ENCODE measurements at places on chromosomes 2 and 18.

DNA sequence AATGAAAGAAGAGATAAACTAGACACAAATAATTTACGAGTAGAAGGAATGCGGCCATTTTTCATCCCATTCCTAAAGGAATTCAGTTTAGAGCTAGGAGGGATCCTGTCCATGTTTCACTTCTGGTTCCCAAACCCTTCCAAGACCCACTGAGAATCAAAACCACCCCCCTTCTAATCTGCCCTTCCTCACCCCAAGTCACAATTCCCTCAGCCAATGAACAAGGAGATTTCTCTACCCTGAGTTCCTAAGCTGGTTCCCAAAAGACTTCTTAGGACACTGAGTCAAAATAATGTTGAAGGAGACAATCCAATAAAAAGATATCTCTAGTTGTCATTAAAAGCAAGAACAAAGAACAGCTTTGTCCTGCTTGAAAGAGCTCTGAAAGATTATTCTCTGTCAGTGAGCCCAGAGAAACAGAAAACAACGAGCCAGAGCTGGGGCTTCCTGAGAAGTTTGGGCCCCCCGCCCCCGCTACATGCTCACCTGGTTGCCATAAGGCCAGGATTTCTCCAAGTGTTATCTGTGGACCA is 45.7 kb downstream of the STK39 start:
- no peak for DNase-seq

GRCh38 chr2:190538201-190538600 is 3.7 kb upstream of the NEMP2 start:
- DNase-seq: no peak

- no peak for DNase-seq
These were observed 328.2 kb upstream of the LRATD1 start for GRCh38 chr2:14304326-14304725.

DNA sequence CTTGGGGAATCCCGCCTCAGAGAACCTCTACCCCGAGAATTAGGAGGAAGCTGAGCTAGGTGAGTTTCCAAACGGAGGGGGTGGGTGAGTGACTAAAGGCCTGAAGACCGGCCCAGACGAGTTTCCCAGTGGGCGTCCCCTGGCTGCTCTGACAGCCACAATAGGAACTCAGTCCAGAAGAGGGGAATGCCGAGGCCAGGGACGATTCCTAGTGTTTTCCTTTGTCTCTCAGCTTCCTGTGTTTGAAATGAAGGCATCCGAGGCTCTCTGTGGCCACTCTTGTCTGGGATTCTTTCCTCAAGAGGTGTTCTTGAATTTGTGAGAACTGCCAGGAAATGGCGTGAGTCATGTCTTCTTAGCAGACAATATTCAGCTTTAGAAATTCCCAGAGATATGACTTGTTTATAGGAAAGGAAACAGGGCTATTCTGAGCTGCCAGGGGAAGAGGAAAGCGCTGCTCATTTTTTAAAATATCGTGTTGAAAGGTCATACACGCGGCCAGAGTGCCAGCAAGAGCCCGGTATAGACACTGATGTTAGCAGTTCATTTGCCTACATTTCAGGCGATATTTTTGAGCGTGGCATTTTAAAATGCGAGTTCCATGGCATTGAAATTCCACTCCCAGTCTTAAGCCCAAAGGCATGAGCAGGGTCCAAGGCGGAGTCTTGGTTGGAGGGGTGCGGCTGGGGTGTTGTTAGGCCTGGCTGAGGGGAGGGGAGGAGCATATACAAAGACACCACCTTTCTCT is 169.1 kb upstream of the KLF7 start:
- DNase-seq: no peak

GRCh38 chr2:140604096-140604495 is 1526.7 kb downstream of the LRP1B start:
- no peak for DNase-seq

DNA sequence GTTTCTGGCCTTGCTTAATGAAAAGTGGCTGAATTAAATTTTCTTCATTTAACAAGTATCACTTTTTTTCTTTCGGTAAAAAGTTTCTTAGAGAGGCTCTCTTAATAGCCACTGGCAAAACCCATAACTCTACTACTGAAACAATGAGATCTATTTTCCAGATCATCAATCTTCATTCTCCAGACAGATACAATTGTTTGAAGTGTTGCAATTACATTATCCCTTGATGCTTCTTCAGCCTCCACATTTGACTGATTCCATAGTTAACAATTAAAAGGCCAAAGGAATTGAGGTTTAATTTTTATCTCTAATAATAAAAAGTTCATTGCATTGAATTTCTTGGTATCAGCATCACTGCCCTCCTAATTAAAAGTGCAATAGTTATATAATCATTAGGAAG is 176.3 kb downstream of the ZNF385B start:
- no peak for DNase-seq

GRCh38 chr2:106160786-106161261 is 33.3 kb downstream of the UXS1 start:
- DNase-seq: peak; percentile 22

GRCh38 chr2:64567473-64567872 is 43.3 kb downstream of the AFTPH start:
- no peak for DNase-seq

DNA sequence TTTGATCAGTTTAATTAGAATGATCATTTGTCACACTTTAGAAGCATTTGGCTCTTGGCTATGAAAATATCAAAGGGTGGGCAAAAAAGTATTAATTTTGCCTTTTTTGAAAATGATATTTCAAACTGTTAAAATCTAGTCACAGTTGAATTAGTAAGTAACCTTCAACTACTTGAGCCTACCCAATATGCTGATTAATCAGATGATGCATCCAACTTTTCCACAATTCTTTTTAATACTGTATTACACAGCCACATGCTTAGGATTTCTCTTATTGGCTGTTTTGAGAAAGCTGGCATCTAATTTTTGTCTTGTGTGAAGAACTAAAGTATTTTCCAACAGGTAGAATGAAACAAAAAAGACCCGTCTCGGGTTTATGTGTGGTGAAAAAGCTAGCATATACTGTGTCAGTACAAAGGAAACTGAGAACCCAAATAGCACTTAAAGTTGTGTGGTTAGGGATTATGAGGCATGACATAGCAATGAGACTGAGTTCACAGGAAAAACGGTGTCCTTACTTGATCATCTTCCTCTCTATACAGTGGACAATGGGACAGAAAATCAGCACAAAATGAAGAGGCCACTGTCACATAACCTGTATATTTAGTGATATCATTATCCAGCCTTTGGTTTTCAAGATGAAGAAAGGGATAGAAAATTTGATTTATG is 11.7 kb downstream of the OSBPL6 start:
- DNase-seq: no peak

DNA sequence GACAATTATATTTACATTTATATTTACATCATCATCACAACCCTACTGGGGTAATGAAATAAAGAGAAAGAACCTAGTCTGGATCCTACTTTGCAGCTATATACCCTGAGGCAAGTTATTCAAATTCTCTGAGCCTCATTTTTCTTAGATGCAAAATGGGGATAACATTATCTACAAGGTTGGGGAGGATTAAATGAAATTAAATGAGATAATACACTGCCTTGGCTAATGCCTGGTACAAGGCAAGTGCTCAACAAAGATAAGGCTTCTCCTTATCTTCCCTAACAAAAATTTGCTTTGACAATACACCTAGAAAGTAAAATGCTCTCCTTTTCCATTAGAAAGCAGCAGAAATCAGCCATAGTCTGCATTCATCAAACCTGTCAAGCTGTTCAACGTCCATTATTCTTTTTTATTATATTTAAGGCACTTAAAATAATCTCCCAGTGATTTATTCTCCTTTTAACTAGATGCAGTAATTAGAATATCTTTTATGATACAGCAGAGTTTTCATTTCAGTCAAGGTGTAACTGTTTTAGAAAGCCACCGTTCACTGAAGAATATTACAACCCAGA is 44.8 kb downstream of the TCF4 start:
- DNase-seq: no peak

- no peak for DNase-seq
These were observed 116.4 kb downstream of the LYPD6 start for GRCh38 chr2:149446748-149447147.

DNA sequence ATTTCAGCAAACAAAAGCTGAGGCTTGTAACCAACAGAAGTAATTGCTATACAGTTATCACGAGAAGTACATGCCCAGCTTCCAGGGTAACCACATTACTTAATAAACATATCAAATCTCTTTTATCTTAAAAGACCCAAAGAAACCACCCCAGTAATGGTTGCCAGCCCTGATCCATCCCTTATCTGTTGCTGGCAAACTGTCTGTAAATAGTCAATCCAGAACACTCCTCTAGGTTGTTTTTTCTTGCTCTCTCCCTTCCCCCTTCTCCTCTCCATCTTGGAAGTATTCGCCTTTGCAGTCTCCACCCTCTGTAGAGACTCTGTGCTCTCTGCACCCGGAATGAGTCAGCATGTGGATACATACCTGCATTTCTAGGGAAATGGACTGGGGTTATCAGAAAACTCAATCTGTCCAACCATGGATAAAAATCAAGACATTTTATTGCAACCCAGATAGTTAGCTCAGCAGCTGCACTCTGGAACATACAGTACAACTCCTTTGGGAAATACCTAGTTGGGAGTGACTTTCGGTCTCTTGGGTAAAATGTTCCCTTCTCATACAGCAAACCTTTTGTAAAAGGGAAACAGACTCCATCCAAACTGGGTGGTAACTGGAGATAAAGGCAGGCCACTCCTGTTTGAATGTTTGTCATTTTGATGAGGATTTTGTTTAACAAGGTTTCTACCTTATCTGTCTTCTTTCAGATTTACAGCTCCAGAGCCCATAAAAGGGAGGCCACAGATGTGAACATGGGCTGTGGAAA is 123.5 kb upstream of the FOSL2 start:
- DNase-seq: no peak

DNA sequence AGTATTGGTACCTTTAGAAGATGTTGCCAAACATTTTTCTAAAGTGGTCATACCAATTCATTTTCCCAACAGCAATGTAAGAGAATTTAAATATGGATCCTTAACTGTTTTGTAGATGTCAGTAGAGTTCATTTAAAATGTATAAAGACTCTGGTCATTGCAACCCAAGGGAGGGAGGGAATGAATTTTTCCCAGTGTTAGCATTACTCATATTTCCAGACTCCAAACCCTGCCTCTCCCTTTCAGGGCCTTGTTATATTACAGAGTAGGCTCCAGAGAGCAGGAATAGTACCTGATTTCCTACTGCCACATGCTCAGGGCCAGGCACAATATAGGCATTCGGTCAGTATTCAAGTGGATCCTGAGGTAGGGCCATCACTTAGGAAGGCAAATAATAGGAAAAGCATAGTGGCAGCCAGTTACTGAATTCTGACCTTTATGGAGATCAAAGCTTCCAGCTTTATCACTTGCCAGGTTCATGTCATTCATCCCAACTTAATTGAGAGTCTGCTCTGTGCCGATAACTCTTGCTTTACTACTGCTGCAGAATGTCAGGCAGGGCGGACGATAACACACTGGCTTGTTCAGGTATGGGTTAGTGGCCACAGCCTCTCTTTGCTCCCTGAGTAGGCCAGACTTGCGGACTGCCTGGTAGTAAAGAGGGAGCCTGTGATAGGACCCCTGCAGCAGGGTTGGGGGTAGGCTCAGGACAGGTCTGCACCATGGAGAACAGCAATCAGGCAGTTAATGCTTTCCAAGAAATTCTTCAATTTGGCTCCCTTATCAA is 75.3 kb downstream of the OSBPL6 start:
- no peak for DNase-seq

GRCh38 chr18:34929336-34929780 is 111.9 kb upstream of the MAPRE2 start:
- no peak for DNase-seq

GRCh38 chr18:58640891-58641610 is 12.2 kb upstream of the ALPK2 start:
- DNase-seq: no peak

GRCh38 chr2:95020275-95021022 is 5.1 kb upstream of the MAL start:
- DNase-seq: no peak

DNA sequence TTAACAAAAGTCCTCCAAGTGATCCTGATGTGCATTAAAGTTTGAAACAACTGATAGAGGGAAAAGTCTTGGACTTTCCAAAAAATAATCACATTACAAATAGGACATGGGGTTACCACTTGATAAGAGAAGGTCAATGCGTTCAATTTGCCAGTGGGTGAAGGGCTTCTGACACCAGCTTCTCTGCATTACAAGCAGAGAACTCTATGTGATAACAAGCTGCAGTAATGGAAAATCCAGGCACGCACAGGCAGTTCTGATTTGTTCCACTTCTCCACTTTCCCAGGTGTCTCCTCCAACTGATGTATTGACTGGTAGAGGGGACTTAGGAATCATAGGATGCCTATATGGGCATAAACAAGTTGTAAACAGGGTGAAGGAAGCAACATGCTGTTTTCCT is 234.0 kb upstream of the MGAT5 start:
- DNase-seq: no peak

DNA sequence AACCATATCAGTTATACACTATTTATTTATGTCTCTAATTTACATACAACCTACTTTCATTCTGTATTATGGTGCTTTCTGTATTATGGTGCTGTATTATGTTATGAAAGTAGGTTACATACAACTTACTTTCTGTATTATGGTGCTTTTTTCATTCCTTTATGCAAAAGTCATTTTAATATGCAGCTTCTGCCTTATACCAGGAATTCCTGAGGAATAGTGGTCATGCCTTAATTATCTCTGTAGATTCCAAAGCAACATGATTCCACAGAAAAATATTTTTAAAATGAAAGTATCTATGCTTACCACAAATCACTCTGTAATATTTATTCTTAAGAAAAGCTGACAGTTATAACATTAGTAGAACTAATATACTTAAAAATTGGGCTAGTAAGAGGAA is 922.0 kb upstream of the NRXN1 start:
- DNase-seq: no peak

DNA sequence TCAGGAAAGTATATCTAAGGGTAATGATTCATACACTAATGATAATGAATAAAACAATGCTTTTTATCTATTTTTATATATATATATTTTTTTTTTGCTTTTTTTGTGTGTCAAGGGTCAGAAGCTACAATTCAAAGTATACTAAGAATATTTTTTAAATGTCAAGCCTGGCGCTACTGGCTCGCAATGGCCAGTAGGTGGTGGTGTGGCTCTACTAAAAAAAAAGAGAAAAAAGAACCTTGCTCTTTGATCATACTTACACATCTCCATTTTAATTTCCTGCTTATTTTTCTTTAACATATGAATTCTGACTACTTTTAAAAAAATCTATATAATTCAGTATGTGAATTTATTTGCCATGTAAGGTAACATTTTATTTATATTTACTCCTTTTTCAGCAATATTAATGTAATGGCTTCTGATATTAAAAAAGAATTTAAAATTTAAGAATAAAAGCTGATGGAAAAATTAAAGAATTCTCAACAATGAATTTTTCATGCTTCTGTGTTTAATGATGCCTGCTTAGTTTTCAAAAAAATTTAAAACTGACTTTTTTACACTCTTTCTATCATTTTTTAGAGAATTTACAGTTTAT is 232.9 kb downstream of the GULP1 start:
- DNase-seq: no peak
